GOT3 (cell line): ENCODE measurements at places on chromosomes 16 and 17.

DNA sequence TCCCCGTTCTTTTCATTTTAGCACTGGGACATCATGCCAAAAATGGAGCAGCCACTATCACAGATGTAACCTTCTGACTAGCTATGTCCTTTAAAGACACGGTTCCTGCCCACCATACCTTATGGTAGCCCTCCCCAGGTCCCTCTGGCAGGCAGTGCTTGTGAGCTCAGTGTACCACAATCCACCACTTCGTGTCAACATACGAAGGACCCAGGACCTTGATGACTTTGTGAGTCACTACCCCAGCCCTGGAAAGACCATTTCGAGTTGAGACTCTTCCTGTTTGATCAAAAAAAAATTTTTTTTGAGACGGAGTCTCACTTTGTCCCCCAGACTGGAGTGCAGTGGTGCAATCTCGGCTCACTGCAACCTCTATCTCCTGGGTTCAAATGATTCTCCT, 21.0 kb upstream of the FLCN start:
- no peak for DNase-seq

DNA sequence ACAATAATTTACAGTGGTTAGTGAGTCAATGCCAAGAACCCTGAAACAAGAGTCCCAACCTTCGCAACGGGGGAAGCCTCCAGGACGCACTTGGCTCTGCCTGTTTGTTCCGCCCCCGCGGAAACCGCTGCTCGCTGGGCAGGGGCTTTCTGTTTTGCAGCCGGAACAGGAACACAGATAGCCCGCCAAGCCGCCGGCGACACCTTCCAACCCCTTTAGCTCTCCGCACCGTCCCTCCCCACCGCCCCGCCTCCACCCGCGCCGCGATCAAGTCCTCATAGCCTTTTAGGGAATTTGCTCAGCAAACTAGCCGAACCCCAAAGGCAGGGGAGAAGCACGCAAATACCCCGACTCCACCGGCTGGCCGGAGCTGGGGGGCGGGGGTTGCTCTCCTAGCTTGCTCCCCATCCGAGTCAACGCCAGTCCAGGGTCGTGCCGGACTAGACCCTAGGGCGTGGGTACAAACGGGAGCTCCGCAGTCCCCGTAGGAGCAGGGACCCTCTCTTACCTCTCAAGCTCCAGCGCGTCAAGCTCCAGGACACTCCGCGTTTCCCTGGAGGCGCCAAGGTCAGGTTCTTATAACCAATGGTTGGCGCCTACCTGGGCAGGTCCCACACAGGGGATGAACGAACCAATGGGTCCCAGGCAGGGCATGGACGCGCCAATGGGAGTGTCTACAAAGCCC, at the start of gene SLFN13:
SLFN13 (minus strand) TSS at position 553 of the 685 bp plus-strand sequence. CDS start 3,086 bp downstream, outside the sequence.
- DNase-seq: no peak

DNA sequence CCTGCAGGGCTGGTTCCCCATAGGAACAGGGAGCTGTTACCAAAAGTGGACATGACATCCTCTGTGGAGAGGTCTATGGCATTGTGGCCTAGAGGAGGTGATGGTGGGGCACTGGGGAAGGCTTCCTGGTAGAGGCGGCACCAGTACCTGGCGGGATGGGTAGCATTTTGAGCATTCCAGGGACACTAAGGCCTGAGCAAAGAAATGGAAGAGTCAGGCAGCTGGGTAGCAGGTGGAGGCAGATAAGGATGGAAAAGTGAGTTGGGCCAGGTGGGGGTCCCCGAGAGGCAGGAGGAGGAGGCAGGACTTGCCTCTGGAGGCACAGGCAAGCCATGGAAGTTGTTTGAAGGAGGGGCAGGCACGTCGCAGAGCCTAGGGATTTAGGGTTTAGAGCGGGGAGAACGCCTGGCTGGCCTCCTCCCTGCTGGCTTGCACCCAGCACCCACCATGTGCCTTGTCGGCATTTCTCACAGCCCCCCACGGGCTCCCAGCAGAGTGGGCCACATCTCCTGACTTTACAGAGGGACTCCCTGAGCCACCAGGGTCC, 5.1 kb upstream of the ADCY7 start:
- no peak for DNase-seq

- no peak for DNase-seq
Measured at GRCh38 chr16:70694088-70694867, 8.4 kb upstream of the MTSS2 start.

DNA sequence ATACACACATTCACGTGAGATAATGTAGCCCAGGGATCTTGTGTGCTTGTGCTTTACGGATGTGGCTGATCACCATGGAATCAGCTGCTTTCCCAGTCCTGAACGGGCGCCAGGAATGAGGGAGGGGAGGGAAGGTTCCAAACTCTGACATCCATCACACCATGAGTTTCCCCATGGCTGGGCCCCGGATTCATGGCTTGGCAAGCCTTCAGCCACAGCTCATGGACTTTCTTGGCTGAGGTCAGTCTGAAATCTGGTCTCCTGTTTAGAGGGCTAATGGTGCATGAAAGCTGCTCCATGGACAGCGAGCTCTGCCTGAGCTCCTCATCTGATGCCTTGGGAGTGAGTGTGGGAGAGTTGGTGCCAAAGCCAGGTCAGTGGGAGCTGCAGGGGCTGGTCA, 767.6 kb upstream of the EEF2KMT start:
- no peak for DNase-seq
